ENCODE measurements at places on chromosomes 11 and 22.

DNA sequence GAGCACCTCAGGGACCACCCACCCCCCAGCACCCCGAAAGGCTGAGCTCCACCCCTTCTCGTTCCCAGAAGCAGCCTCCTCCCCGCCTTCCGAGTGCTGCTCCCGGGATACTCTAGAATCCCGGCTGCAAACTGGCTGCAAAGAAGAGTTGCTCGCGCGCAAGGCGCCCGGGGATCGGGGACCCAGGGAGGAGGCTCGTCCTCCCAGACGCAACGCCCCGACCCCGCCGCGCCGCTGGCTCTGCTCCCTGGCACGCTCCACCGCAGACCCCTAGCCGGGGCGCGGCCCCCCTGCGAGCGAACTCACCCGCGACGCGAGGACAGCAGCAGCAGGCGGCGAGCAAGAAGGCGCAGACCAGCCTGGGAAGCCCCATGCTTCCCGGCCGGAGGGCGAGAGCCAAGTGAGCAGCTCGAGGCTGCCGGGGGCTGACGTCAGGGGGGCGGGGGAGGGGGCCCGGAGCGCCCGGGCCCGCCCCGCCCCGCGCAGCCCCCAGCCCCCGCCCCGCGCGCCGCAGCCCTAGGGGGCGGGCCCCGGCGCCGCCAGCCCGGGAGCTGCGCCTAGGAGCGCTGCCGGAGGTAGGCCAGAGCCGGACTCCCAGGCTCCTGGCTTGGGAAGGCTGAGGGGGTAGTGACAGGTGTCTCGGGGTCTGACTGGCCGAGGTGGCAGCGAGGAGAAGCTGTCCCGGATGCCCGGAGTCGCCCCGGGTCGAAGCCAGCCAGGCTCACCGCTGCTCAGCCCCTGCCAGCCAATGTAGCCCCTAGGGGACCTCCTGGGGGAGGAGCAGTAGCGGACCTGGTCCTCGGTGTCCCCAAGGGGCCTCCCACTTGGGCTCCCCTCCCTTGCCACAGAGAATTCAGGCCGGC is at the start of gene MCAM:
TSS of gene MCAM (minus strand) at position 402 of the 863 bp plus-strand sequence. CDS start at position 373, 29 bp downstream.
- DNase-seq: no peak

DNA sequence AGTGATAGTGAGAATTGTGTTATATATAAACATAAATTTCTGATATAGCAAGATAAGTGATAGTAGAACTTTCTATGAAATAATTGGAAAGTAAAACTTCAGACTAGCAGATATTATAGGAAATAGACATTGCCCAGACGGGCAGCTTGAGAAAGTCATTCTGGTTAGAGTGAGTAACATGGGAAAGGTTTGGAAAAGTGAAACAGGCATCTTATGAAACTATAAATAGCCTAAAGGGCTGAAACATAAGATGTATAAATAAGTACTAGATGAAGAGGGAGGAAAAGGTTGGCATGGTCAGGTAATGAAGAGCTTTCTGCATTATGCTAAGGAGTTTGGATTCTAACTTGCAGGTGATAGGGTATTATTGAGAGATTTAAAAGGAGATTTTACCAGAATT is 101.3 kb downstream of the DYNC2H1 start:
- DNase-seq: no peak

GRCh38 chr22:35733036-35733435 is 15.4 kb downstream of the APOL5 start:
- DNase-seq: no peak

- peak; percentile 31 for DNase-seq
These were observed 33.4 kb downstream of the AMBRA1 start for GRCh38 chr11:46560300-46560991.

GRCh38 chr11:8016440-8016839 is 29.3 kb downstream of the EIF3F start:
- DNase-seq: no peak

DNA sequence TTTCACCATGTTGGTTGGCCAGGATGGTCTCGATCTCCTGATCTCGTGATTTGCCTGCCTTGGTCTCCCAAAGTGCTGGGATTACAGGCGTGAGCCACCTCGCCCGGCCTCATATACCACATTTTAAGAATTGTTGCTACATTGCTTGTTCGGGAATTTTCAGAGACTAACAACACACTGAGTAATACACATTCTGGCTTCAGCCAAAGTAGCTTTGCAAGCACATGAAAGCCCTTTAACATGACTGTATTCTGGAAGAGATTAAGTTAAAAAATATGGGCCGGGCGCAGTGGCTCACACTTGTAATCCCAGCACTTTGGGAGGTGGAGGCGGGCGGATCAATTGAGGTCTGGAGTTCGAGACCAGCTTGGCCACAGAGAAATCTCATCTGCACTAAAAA is 15.0 kb downstream of the CRTAM start:
- peak; percentile 8 for DNase-seq
